Activated CD4-positive, alpha-beta memory T cell treated with anti-CD3 and anti-CD28 coated beads for 36 hours (primary cell): ENCODE measurements at places on chromosomes 1 and 21. TPM values are rescaled to one million over a fixed set of nuclear protein-coding genes. Genes with fewer than 3 reads are reported as not detected.

DNA sequence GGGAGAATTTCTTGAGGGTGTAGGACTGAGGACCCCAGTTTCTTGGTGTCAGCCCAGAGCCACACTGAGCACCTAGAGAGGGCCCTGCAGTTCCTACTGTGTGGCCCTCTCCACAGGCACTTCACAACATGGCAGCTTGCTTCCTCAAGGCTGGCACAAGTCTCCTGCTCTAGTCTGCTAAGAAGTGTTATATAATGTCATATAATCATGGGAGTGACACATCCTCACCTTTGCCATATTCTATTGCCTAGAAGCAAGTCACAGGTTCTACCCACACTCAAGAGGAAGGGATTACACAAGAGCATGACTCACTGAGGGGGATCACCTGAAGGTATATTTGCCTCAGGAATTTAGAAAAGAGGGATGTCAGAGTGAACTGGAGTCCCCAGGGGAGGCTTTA is 5.5 kb upstream of the SNX27 start:
- DNase-seq = no peak

DNA sequence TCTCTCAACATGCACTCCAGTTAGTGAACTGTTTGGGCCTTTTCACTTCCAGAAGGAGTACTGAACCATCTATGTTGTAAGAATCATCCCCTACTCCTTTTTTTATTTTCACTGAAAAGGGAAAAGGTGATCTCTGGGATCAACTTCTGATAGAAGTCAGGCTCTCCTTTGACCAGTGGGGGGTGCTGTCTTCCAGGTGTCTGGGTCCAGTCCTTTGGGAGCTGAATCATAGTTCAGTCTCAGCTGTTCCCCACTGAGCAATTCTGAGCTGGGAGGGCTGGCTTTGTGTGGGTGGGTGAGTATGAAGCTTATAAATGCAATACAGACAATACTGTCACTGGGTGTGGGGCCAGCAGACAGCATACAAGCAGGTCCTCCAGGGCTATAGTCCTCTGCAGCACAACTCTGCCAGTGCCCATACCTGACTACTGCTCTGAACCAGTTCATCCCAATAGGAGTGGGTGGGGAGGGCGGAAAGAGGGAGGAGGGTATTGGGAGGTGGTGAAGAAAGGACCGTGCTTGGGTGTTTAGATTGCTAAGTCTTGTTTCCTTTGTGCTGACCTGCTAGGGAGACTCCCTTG is 12.5 kb upstream of the SARS1 start:
- DNase-seq = peak; percentile 88

GRCh38 chr1:100400404-100400803 is 48.1 kb downstream of the CDC14A start:
- peak; percentile 67 for DNase-seq

GRCh38 chr1:160618327-160618726 is 28.5 kb downstream of the SLAMF1 start:
- no peak for DNase-seq

Gene ADCY10
- not detected for total RNA-seq

Gene SLC27A3
- total RNA-seq = 5.9 TPM

Gene PIK3CD
- total RNA-seq = 138 TPM

Gene SGIP1
- total RNA-seq = 0.05 TPM

Gene MIXL1
- not detected for total RNA-seq

Gene GUCA2B
- total RNA-seq = not detected

Gene FCRL1
- total RNA-seq = not detected
